ENCODE measurements at places on chromosomes 1 and 21.

- DNase-seq: no peak
Measured at GRCh38 chr1:222049176-222049575, 307.3 kb upstream of the DUSP10 start.

- no peak for DNase-seq
Measured at GRCh38 chr1:161803181-161803580, 37.1 kb downstream of the ATF6 start.

DNA sequence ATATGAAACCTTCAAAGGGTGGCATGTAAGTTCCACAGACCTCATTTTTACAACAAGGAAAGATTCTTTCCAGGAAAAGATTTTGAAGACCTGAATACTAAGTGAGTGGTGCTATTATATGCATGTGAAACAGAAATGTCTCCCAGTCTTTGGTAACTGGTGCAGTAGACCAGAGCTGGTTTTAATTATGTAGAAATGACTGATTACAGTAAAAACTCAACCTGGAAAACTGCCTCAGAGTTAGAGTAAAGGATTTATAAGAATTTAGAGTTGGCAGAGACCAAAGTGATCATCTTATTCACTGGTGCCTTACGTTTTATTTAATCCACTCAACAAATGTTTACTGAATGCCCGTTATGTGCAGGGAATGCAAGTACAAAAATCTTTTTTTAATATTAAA is 30.2 kb upstream of the LRRC8D start:
- no peak for DNase-seq

DNA sequence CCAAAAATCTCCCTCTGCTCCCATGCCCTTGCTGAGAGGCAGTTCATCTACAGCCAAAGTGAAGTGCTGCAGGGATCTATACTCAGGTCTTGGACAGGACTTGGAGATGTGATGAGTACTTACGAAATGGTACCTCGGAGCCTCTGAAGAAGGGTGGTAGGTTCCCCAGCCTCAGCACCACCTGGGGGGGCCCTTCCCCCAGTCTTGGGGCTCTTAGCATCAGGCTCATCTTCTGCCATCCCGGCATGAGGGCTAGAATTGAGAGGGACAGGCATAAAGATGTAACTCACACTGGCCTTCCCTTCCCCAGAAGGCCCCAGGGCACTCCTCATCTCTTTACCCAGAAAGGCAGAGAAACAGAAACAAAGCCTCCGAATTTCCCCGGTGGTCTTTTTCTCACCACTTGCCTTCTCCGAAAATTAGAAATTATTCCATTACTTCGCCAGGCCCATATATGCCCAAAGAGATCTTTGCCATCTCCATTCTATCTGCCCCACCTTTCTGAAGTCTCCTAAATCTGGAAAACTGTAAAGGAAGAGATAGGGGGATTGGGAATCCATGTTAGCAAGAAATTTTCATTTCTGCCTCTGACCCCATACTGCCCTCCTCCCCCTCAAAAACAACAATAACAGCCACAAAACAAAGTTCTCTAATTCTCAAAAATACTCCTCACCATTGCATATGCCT is 827 bp downstream of the RFX5 start:
- DNase-seq: no peak

GRCh38 chr1:48960320-48960719 is 183.6 kb upstream of the BEND5 start:
- DNase-seq: no peak

DNA sequence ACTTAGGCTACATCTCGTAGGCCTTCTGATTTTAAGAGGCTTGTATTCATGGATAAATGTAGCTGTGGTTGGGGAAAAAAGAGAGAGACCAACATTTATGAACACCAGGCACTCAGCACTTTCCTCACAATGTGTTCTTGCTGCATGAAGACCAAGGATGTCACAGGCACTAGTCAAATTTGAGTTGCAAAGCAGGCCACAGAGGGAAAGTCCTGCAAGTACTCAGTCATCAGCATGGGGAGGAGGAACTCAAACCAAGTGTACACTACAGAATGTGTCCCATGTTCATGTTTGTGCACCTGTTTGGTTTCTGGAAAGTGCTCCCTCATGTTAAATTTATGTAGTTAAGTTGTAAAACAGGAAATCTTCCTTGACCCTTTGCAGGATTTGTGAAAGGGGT is 8.7 kb upstream of the MAP3K7CL start:
- DNase-seq: no peak

GRCh38 chr21:26540651-26541050 is 32.4 kb downstream of the CYYR1 start:
- no peak for DNase-seq
